CD4-positive, alpha-beta T cell (primary cell): ENCODE measurements at places on chromosomes 1 and 21.

DNA sequence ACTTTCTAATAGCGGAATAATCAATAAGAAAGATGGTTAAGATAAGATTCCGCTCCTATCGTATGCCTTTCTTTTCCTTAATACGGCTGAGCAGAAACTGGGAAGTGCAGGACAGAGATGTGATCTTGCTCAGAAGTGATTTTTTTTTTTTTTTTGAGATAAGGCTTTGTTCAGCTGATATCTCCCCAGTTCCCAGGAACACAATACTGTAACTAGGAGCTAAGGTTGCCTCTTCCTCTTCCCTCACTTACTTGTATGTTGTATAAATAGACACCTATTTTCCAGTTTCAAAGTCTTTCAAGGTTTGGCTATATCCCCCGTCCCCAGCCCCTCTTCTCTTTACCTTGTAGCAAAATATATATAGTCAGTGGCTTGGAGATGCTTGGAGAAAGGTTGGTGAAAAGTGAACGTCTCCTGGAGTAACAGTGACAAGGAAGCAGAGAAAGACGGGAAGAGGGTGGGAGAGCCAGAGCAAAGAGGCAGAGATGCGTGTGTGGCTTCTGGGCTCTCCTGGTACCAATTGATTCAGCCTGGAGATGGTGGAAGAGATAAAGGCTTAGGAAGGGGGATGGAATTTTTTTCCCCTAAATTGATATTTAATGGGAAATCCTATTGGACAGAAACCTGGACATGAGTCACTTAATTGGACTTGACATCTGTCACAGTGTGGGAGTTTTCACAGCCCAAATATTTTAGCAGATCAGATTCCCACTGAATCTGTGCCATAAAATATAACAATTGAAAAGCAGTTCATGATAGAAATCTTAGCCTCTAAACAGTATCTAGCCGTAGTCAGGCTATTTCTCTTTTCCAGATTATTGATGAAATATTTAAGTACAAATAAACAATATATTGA, at the start of gene NHLH2:
Gene NHLH2, minus strand, starts transcription at position 522 of the 856 bp plus-strand sequence. CDS start 2,754 bp downstream, outside the sequence.
- DNase-seq = no peak

- no peak for DNase-seq
These were observed 10.4 kb downstream of the RPL11 start for GRCh38 chr1:23701996-23702395.

- no peak for DNase-seq
These were observed 61.2 kb upstream of the TENT5C start for GRCh38 chr1:117544509-117545109.

GRCh38 chr1:51190961-51191360, 45.1 kb upstream of the RNF11 start:
- DNase-seq = no peak

- DNase-seq = no peak
These were observed 8.5 kb downstream of the MEX3A start for GRCh38 chr1:156073740-156074139.

DNA sequence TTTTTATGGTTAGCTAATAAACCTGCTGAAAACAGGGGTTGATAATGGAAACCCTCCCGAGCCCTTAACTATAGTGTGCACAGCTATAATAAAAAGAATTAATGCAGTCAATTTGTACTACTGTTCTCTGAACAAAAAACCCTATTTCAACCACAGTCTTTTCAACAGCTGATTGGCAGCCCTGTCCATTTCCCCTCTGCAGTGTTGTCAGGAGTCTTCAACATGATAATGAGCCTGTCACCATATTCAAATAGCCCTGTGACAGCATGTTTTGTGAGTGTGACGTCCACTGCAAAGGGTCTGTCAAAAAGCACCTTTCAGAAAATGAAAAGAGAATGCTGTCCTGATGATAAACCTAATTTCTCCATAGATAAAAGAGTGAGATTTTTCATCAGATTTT, 92.7 kb downstream of the ESRRG start:
- DNase-seq = no peak

- DNase-seq = no peak
These were observed 80.6 kb downstream of the ERG start for GRCh38 chr21:38417726-38418125.
